ENCODE measurements at places on chromosomes 11 and 22.
A peak's percentile ranks its signal among the peaks of the same experiment; 100 is the strongest.

GRCh38 chr11:83574519-83574918, 288.4 kb upstream of the CCDC90B start:
- no peak for DNase-seq

DNA sequence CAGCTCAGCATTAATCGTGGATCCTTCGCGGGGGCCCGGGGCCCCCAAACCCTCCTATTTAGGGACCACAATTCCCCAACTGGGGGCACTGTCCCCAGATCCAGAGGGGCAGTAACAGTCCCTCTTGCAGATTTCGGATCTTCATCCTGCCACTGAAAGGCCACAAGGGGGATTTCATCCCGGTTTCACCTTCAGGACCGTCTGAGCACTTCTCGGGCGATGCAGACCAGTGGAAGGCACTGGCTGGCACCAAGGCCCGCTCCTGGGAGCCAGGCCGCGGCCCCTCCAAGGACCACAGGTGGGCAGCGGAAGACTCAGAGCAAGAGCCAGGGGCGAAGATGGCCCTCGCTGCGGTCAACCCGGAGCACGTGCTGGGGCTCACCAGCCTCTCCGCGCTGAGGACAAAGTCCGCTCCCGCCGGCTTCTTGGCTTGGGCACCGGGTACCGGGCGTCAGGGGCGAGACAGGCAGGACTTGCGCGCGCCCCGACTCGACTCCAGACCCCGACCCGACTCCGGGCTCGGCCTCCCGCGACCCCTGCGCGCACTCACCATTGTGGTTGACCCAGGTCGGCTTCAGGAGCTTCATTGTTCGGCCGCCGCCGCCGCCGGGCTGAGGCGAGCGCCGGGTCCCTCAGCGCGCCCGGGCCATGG, 517 bp downstream of the HIRA start:
- peak; percentile 35 for DNase-seq

- DNase-seq: peak; percentile 2
Measured at GRCh38 chr11:116641561-116642045, 131.2 kb downstream of the BUD13 start.

GRCh38 chr11:13278609-13279486, 1.3 kb downstream of the BMAL1 start:
- DNase-seq: no peak

GRCh38 chr22:50112151-50113118, 22.6 kb downstream of the MOV10L1 start:
- DNase-seq: peak; percentile 77

DNA sequence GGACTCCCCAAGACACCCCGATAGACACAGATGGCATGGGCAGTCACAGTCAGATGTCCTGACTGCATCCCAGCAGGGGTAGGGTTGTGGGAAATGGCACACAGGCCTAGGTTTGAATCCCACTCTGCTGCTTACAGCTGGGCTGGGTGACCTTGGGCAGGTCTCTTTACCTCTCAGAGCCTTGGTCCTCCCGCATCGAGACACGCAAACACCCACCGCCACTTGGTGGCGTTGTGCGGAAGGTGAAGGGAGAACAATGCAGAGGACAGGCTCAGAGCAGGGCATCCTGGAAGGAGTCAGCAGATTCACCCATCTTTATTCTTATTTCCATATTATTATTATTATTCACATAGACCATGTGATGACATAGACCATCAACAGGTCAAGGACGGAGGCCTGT, 140.5 kb downstream of the MIAT start:
- no peak for DNase-seq

- DNase-seq: no peak
Measured at GRCh38 chr11:33877038-33877437, 14.8 kb downstream of the LMO2 start.

- DNase-seq: no peak
Measured at GRCh38 chr22:29009148-29009547, 52.5 kb downstream of the C22orf31 start.

GRCh38 chr11:46901156-46901555, 17.2 kb downstream of the LRP4 start:
- DNase-seq: no peak

DNA sequence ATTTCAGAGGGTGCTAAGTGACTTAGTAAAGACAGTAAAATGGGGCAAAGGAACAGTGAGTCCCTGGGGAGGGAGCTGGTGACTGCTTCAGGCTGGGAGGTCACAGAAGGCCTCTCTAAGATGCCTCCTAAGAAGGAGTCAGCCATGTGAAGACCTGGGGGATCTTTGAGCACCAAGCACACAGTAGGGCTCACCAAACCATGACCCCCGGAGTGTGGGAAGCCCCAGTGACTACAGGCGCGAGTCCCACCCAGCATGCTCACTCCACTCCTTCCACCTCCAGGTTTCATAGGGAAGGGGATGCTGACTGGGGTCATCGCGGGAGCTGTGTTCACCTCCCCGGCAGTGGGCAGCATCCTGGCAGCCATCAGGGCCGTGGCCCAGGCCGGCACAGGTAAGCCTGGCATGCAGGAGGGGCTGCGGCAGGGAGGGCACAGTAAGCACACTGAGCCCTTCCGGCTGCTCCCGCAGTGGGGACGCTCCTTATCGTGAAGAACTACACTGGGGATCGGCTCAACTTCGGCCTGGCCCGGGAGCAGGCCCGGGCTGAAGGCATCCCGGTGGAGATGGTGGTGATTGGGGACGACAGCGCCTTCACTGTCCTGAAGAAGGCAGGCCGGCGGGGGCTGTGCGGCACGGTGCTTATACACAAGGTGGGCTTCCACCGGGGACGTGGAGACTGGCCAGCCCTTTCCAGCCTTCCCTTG, 5.9 kb downstream of the TKFC start:
- no peak for DNase-seq

DNA sequence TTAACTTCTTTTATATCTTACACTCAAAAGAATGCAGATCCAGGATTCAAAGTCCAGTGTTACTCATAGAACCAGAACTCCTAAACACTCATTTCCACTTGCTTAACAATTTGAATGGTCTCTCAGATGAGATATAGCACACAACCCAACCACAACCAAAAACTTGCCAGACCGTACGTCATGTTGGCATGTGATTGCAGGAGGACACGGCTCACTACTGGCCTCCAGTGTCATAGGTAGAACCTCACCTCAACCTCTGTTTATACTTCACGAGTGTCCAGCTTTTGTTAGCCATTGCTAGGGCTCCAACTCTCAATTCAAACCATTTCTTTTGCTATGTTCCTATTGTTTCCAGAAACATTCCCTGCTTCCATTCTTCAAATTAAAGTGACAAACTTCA, 58.5 kb upstream of the PDGFD start:
- no peak for DNase-seq

DNA sequence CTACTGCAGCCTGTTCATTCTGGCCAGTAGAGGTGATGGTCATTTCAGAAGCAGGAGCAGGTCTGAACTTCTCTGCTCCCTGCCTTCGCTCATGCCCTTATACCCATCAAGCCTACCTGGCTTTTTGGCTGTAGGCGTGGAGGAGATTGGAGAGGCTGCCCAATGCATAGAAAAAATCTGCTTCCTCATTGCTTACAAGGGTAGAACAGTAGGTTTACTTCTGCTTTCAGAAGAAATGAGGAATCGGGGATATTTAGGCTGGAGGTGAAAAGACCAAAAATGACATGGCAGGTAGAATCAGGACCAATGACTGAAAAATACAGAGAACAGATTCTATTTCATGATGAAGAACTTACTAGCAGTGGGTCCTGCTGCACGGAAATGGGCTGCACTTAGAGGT, 72.9 kb upstream of the YWHAH start:
- DNase-seq: no peak

GRCh38 chr11:27266125-27266524, 96.9 kb downstream of the CCDC34 start:
- no peak for DNase-seq

DNA sequence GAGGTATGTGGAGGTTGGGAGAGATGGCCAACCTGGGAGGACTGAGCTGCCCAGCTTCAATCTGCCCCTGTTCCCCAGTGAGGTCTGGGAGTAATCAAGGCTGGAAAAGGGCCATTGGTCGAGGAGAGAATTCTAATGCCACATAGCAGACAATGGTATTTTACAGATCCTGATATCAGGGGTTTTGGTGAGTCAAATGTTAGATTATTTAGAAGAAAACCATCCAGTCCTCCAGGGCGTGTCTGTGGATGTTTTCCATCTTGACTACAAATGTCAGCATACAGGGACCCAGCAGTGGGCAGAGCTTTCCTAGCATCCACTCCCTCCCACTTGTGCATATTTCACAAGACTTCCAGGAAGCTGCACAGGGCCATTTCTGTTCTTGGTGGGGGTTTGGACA, 107.9 kb downstream of the SCN3B start:
- DNase-seq: peak; percentile 53

DNA sequence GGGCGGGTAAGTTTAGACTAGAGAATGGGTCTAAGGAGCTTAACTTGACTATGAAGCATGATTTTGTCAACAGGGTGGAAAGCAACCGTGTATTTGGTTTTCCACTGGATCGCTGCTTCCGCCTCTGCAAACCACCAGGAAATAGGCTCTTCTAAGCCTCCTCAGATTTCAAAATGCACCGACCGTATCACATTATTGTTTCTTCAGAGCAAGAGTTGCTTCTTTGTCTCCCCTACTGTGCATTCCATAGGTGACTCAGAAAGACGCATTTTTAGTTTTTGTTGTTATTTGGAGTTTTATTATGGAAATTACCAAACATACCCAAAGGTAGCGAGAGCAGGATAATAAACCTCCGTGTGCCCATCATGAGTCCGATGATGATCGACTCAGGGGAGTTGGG, 64.3 kb upstream of the RASD2 start:
- peak; percentile 38 for DNase-seq

- no peak for DNase-seq
Measured at GRCh38 chr11:104279587-104279986, 115.6 kb upstream of the PDGFD start.

DNA sequence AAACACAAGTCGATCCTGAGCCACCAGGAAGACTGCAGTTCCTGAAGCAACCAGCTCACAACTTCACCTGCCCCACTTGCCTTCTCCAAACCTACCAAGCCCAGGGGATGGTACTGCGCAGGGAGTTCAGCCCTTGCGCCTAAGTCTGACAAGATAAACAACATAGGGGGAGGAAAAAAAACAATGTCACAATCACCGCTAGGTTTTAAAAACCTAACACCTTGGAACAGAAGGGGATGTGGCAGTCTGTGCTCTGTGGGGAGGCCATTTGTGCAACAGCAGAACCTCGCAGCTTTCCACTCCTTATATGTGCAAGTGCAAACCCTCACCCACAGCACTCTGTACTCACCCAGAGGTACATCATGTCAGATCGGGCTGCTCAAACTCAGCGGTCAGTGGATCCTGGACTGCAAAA, 134.2 kb downstream of the RBFOX2 start:
- peak; percentile 32 for DNase-seq

DNA sequence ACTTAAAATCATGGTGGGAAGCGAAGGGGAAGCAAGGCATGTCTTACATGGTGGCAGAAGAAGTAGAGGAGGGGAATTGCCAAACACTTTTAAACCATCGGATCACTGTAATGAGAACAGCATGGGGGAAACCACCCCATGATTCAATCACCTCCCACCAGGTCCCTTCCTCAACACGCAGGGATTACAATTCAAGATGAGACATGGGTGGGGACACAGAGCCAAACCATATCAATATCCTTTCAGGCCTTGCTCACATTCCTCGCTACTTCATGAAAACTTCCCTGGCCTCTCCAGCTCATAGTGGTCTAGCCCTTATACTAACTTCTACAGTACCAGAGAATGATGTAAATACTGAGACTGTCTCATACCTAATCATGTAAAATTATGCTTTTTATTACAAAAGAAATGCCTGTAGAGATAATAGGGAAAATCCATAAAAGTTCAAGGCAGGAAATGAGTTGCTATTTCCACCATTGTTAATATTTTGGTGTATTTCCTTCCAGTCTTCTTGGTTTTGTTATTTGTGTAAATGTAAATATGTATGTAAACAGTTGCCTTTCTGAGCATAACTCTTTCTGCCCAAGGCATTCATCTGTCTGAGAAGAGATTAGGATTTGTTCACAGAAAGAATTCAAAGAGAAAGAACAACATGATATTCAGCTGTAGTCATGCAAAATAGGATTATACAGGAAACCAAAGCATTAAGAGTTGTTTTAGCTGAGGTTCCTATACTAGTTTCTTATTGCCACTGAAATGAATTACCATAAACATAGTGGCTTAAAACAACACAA, 104.3 kb upstream of the LDLRAD3 start:
- no peak for DNase-seq

DNA sequence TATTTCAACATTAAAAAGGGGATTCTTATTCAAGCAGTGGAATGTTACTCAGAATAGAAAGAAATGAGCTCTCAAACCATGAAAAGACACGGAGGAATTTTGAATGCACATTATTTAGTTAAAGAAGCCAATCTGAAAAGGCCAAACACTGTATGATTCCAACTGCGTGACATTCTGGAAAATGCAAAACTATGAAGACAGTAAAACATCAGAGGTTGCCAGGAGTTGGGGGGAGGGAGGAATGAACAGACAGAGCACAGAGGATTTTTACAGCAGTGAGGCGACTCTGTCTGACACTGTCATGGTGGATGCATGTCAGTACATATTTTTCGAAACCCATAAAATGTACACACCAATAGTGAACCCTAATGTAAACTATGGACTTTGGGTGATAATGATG, 22.9 kb upstream of the THY1 start:
- DNase-seq: no peak

- DNase-seq: no peak
Measured at GRCh38 chr22:36213586-36213985, 12.0 kb upstream of the APOL4 start.

DNA sequence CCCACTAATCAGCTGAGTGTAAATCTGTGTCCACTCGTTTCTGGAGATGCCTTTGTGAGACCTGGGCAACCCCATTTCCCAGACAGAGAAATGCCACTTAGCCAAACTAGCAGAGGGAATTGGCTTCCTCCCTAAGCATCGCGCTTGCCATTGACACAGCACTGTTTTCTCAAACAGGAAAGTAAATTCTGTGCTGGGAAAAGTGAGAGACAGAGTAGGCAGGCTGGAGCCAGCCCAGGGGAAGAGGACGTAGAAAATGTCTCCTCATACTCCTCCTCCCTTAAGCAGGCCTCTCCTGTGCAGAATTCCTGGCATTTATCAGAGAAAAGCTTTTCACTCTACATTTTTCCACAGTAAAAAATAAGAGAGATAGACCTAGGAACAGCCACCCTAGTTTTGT, 99.1 kb upstream of the AMOTL1 start:
- no peak for DNase-seq

DNA sequence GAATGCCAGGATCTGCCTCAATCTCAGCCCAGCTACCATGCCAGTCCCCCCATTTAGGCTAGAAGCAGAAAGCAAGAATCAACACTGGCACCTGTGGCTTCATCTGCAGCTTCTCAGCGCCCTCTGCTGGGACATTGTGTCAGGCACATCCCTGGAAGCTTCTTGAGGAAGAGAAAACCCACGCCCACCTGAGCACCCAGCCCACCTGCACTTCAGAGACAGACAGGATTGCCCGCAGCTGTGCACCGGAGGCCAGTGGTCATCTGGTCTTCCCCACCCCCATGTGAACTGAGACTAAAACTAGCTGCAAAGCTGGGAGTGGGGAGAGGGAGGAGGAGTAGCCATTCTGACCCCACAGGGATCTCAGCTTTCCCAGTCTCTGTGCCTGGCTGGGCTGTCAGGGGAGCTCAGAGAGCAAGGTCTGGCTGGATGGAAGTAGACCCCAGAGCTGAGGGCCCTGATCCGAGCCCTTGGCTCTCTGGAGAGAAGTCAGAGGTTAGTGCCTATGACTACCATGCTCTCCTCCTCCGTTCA, 66.8 kb downstream of the FEZ1 start:
- DNase-seq: peak; percentile 50

Data from astrocyte of the spinal cord (primary cell).